Stimulated activated CD8-positive, alpha-beta memory T cell treated with anti-CD3 and anti-CD28 coated beads, Interleukin-7, amount 100 ng/mL, for 1 hour (primary cell): ENCODE measurements at places on chromosomes 5 and 9.

- no peak for DNase-seq
These were observed 49.7 kb downstream of the POC5 start for GRCh38 chr5:75667586-75667985.

DNA sequence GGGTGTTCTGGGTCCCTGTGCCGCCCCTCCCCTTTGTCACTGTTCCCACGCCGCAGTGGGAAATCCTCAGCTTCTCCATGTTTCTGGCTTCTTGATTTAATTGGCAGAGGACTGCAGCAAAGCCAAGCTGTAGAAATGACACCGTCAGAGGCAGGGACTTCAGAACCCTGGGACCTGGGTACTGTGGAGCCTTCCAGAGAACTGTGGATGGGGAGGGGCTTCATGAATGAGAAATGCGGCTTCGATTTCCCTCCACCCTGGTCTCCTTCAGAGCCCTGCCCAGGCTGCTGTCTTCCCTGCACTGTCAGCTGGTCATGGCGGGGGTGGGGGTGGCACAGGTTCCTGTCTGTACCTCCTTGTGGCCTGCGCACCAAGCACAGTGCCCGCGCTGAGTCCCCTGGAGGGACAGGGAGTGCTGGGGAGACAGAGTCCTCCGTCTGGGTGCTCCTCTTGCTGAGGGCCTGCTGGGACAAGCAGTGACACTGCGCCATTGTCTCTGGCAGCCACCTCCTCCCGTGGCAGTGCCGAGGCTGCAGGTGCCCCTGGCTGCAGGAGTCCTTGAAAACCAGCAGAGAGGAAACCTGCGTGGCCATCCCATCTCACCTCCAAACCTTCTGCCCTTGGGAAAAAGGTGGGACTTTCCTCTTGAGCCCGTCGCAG is 47.2 kb downstream of the COL5A1 start:
- no peak for DNase-seq

DNA sequence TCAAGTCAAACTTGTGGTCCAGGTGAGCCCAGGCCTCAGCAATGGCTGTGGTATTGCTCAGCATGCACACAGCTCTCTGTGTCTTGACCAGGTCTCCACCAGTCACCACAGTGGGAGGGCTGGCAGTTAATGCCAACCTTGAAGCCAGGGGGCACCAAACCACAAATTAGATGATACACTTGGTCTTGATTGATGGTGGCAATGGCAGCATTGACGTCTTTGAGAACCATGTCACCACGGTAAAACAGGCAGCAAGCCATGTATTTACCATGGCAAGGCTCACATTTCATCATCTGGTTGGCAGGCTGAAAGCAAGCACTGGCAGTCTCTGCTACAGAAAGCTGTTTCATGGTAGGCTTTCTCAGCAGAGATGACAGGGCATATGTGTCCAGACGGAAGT is 40.0 kb downstream of the NIM1K start:
- no peak for DNase-seq

- no peak for DNase-seq
These were observed 7.1 kb downstream of the FBXW5 start for GRCh38 chr9:136937186-136938001.

DNA sequence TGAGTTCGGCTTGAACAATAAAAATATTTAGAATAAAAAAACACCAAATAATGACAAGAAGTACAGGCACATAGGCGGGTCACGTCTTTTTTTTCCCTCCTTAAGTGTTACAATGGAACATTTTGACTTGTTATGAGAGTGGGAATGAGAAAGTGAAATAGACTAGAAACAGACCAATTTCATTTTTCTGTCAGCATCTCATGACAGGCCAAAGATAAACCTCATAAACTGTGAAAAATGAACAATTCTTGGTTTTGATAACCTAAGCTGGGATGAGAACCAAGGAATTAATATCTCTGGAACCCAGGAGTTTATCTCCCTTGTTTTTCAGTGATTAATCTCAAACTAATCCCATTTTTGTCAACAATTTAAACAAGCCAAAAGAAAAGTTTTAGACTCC is 299.5 kb downstream of the SLIT3 start:
- DNase-seq, result no peak

GRCh38 chr5:67051164-67051563 is 145.4 kb downstream of the CD180 start:
- DNase-seq, result no peak

DNA sequence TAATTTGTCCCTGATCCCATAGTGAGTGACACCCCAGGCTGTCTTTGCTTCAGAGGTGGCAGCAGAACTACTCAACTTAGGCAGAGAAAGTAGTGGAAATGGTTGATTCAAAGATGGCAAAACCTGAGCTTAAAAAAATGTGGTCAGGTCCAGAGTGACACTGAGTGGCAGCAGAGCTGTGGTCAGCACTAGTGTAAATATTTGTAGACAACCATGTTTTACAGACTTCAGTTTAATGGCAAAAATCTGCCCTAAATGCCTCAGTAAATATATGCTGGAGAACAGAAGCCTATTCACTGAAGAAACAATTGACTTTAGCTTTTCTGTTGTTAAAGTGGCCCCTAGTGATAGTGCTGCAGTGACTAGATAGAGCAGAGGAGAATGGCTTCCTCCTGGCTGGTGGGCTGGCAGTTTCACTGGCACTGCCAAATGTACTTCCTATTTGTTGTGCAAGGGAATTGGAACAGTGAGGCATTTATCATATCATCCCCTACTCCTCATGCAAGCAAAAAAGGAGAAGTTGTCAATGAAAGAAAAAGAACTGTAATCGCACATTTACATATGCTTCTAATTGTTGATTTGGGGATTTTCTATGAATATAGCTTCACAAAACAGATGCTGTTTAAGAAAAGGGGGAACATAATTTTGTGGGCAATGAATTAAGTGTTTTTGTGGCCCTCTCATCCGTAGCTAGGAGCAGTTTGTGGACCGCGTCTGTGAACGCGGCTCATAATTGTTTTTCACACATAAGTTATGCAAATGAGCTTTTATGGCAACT is 12.0 kb downstream of the PBX3 start:
- DNase-seq, result no peak
